ENCODE measurements at places on chromosomes 6 and 20.

GRCh38 chr20:62159839-62160238 lies 16.3 kb downstream of the SS18L1 start:
- no peak for DNase-seq

DNA sequence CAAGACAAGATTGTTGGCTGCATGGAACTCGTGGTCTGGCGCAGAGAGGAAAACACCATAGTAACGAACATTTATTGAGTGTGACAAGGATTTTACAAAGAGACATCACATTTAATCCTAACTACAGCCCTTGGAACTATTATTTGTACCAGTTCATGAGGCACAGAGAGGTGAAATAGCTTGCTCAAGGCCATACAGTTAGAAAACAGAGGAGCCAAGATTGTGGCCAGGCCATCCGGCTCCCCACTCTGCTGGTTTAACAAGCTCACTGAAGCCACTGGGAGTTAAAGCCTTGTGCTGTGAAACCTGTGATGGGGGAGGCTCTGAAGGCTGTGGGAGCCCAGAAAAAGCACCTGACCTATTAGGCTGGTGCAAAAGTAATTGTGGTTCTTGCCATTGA lies 74.9 kb upstream of the ZNFX1 start:
- no peak for DNase-seq

GRCh38 chr6:88238065-88238464 lies 71.9 kb upstream of the CNR1 start:
- no peak for DNase-seq

- no peak for DNase-seq
Measured at GRCh38 chr20:58877976-58878360, 25.5 kb downstream of the GNAS start.

DNA sequence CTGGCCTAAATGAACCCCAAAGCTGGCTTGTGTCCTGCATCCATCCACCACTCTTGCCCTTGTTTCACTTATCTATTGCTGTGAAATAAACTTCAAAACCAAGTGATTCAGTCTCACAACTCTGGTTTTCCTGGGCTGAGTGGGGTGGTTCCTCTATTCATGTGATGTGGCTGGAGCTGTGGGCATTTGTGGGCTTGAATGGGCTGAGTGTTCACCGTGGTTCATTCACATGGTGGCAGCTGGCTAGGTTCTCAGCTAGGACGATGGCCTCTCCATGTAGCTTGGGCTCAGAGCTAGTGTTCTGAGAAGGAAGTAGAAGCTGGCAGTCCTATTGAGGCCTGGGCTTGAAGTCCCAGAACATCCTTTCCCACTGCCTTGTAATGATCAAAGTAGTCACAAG lies 30.4 kb downstream of the FKBP1A start:
- no peak for DNase-seq

- DNase-seq = no peak
Measured at GRCh38 chr6:142900227-142900971, 44.6 kb downstream of the HIVEP2 start.

DNA sequence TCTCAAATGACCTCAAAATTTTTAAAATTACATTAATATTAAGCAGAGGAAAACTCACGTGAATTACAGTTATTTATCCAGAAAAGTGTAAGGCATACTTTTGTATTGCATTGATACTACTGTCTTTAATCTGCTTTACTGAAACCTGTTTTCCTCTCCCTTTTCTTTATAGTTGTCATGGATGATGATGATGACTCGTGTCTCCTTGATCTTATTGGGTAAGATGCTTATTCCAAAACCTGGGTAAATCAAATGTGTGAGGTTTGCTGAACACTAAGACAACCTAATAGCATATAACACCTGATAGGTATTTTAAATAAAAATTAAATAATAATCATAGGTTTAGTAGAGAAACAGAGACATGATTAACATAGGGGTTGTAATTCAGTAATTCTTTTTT lies 40.0 kb downstream of the BICRAL start:
- DNase-seq = no peak

DNA sequence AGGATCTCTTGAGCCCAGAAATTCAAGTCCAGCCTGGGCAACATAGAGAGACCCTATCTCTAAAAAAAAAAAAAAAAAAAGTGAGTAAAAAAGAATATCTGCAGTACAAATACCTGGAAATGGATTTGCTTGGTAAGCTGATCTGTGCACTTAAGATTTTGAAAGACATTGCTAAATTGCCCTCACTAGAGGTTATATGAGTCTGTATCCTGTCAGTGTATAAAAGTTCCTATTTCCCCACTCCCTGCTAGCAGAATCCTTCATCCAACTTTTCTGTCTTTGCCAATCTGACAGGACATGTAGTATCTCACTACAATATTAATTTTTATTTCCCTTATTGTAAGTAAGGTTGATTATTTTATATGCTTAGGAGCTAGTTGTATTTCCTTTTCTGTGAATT lies 36.1 kb downstream of the BICRAL start:
- DNase-seq = no peak

DNA sequence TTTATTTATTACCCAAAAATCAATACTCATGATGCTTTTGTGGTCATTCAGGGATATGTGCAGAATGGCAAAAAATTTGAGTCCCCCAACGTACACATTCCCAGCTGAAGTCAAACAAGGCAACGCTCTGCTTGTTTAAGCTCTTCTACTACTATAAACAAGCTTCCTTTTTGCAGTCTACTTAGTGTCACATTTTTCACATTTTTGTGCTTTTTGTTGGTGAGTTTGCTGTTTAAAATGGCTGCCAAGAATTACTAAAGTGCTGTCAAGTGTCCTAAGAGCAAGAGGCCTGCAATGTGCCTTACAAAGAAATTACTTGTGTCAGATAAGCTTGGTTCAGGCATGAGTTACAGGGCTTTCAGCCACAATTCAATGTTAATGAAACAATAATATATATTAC lies 2.1 kb downstream of the WFDC8 start:
- no peak for DNase-seq

GRCh38 chr6:3393836-3394202 lies 63.0 kb downstream of the SLC22A23 start:
- DNase-seq = no peak

DNA sequence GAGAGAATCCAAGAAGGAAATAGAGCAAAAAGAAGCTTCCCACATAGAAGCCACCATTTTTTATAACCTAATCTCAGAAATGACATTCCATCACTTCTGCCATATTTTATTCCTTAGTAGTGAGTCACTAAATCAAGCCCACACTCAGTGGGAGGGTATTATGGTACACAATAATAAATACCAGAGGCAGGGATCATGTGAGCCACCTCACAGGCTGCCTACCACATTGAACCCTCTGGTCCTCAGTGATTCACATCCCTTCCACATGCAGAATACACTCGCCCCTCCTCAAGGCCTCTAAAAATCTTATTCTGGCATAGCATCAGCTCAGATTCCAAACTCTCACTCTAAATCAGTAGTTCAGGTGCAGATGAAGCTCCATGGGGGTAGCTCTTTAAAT lies 49.4 kb downstream of the TMC2 start:
- no peak for DNase-seq

GRCh38 chr20:24445510-24446170 lies 23.8 kb upstream of the SYNDIG1 start:
- DNase-seq = no peak

GRCh38 chr6:157333956-157334355 lies 10.6 kb upstream of the TMEM242 start:
- no peak for DNase-seq

- DNase-seq = peak; percentile 58
Measured at GRCh38 chr20:46129955-46130481, 11.9 kb downstream of the CD40 start.

DNA sequence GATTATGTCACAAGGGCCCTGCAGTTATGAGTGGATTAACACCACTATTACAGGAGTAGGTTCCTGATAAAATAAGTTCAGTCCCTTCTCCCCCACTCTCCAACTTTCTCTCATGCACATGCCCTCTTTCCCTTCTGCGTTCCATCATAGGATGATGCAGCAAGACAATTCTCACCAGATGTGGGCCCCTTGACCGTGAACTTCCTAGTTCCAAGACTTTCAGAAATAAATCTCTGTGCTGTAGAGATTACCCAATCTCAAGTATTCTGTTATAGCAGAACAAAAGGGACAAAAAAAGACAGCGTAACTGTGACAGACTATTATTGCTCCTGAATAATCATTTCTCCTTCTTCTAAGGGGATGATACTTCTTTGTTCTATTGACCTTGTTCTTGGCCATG lies 33.8 kb upstream of the TMEM244 start:
- DNase-seq = no peak

DNA sequence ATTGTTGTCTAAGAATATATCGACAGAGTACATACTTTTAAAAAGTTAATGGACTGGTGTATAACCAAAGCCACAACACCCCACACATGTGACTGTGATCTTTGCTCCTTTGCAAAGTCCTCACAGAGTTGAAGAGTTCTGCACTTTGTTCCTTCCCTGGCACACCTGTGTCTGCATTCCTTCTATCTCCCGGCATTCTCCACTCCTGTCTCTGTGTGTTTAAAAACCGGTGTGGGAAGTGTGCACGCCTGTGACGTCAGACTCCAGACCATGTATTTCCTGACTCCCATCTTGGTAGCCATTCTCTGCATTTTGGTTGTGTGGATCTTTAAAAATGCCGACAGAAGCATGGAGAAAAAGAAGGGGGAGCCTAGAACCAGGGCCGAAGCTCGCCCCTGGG lies at the start of gene IYD:
Gene IYD, plus strand, starts transcription at position 251 of the 400 bp plus-strand sequence. Its CDS starts 20 bp downstream, at position 271.
- DNase-seq = no peak

DNA sequence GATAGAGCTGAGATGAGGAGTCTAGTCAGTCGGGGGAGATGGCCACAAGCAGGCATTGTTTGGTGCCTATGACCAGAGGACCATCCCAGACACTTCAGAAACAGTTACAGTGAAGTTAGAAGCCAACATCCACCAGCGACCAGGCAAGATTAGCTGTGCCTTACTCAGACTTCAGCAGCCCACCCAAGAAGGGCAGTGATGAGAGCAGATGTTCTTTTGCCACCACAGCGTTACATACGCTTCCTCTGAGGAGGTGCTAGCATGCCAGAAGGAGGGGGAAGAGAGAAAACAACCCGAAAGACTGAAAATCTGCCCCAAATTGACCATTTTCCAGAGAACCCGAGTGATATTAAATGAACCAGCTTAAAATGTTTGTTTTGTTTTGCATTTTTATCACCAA lies 186.8 kb downstream of the PRL start:
- no peak for DNase-seq

GRCh38 chr20:19308146-19308545 lies 95.7 kb downstream of the SLC24A3 start:
- no peak for DNase-seq

DNA sequence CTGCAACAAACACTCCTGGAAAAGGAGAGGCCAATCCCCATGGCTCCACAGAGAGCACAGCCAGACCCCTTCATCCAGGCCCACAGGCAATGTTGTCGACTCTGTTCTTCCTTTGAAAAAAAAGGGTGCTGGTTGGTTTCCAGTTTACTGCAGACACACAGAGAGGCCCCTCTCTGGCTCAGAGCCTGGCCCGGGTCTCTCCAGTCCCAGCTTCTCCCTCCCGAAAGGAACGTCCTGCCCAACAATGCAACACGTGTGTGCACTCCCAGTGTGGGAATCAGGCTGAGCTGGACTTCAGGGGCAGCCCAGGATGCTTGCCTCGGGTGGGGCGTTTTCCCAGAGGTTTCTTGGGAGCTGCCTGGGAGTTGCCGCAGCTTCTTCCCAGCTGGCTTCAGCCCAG lies 4.5 kb upstream of the NKAIN4 start:
- DNase-seq = no peak

- DNase-seq = no peak
Measured at GRCh38 chr6:3319610-3320200, 61.0 kb downstream of the PSMG4 start.

GRCh38 chr6:97422171-97422570 lies 139.2 kb upstream of the MMS22L start:
- DNase-seq = no peak

- DNase-seq = peak; percentile 38
Measured at GRCh38 chr6:118580585-118581419, 32.7 kb downstream of the PLN start.

DNA sequence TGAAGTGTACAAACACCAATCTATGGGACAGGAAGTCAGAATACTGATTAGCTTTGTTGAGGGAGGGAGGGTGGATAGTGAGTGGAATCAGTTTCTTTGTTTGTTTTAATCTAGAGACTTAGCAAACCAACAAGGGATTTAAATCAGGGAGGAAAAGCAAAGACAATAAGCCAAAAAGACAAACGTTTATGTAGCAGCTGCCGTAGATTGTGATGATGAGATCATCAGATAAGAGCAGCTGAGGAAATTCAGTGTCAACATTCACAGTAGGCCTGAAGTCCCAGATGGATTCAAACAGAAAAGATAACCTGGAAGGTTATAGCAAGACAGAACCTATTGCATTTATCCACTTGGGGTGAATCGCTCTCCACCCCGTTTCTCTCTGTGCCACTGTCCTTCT lies 104.9 kb upstream of the SYNDIG1 start:
- DNase-seq = no peak

Measured in NCI-H1694 (cell line).